Stimulated activated CD4-positive, alpha-beta T cell treated with anti-CD3 and anti-CD28 coated beads, Interleukin-4, amount 100 ng/mL, for 48 hours (primary cell): ENCODE measurements at places on chromosomes 4 and X.

GRCh38 chr4:39975488-39976089, 2.1 kb downstream of the PDS5A start:
- no peak for DNase-seq

DNA sequence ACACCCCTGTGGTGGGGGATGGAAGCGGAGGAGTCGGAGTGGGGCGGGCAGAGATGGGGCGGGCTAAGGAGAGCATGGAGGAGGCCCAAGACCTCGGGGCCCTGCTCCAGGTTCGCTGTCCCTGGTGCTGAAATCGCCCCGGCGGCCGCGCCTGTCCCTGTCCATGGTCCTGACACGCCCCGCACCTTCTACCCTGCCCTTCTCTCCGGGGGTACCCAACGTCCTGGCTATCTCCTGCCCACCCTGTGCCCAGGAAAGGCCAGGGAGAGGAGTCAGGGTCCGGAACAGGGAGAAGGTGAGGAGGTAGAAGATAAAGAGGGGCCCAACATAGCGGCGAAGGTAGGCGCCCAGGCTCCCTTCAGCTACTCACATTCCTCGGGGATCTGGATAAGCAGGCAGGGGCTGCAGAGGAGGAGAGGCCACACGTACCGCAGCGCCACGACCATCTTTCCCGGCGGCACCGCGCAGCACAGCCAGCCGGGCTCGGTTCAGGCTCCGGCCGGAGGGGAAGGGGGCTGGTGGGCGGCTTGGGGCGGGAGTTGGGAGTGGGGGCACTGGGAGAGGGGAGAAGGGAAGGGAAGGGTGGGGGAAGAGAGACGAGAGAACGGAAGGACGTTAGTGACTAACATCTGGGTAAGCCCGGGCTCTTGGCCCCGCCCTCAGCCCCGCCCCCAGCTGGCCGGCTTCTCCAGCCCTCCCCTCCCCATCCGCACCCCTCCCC, 10.4 kb downstream of the L1CAM start:
- peak; percentile 61 for DNase-seq

- no peak for DNase-seq
Measured at GRCh38 chr4:169239221-169239905, 31.4 kb downstream of the SH3RF1 start.

- no peak for DNase-seq
Measured at GRCh38 chr4:98185279-98185678, 42.0 kb upstream of the STPG2 start.

DNA sequence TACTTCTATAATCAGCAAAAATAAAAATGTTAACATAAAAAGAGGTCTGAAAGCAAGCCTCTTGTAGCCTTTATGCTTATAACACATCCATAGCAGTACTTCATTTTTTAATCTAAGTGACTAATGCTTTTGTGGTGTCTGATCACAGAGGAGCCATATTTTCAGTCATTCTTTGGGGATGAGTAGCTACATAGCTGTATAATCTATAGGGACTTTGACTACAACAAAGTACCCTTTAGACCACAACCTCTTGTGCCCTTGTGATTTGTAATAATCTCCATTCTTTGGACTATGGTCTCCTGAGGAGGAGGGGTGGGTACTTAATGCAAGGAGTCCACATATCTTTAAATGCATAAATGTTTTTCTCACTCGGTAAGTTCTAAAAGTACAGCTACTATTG, 9.6 kb downstream of the DRP2 start:
- DNase-seq, result no peak

GRCh38 chr4:66204534-66205247, 534.4 kb upstream of the EPHA5 start:
- no peak for DNase-seq

DNA sequence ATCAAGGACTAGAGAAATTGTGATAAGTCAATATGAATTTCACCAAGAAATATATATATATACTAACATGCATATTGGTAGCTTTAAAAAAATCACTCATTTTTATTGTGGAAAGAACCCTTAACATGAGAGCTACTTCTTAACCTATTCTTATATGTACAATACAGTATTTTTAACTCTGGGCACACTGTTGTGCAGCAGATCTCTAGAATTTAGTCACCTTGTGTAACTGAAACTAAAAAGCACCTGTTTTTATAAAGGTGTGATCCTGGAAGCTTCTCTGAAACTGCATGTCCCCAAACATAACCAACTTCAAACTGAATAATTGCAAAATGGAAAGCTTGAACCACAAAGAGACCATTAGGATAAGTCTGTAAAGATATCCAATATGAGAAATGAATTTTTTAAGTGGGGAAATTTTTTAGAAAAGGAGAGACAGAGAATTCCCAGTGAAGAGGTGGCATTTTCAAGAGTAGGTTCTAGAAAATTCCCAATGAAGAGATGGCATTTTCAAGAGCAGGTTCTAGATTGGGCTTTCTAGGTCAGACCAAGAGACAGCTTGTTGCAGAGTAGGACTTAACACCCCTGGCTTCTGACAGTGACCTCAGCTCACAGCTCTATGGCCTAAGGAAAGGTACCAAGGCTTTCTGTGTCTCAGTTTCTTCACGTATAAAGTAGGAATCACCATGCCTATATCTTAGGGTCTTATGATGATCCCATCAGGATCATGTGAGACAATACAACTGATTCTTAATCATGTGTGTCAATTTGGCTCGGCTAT, 22.0 kb upstream of the PPARGC1A start:
- DNase-seq, result no peak

DNA sequence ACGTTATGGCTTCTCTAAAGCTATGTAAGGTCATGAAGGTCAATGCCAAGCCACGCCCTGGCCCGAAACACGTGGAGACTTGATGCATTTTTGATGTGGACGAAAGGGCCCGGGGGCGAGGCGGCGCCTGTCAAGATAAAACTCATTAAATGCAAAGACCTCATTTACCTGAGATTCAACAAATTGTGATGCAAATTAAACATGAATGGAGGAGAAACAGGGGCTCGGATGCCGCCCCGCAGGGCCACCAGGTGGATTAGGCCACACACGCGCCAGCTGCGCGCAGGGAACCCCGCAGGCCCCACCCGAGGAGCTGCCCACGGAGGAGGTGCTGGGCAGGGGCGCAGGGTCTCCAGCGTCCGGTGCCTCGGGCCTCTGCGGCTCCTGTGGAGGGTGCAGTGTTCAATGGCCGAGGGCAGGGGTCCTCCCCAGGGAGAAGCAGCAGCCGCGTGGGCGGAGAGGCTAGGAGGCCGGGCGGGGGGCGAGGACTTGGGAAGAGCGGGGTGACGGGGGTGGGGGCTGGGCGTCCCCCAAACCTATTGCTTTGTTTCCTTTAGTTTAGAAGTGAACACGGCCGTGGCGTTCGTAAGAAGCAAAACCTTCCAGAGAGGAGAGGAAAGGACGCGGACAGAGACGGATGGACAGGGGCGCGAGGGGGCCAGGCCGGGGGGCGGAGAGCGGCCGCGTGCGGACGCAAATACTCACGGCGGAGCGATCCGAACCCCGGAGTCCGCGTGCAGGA, 40.4 kb downstream of the CPLX1 start:
- DNase-seq, result no peak

- no peak for DNase-seq
Measured at GRCh38 chr4:31104577-31104976, 384.4 kb downstream of the PCDH7 start.

DNA sequence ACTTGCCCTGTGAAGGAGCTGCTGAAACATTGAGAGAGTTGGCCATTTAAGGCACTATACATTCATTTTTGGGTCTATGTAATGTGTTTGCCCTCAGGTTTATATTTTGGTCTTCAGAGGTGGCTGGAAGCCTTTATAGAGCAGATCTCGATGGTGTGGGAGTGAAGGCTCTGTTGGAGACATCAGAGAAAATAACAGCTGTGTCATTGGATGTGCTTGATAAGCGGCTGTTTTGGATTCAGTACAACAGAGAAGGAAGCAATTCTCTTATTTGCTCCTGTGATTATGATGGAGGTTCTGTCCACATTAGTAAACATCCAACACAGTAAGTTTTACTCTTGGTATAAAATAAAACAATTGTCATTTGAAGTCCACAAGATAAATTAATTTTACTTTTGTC, 31.1 kb downstream of the EGF start:
- DNase-seq, result no peak

DNA sequence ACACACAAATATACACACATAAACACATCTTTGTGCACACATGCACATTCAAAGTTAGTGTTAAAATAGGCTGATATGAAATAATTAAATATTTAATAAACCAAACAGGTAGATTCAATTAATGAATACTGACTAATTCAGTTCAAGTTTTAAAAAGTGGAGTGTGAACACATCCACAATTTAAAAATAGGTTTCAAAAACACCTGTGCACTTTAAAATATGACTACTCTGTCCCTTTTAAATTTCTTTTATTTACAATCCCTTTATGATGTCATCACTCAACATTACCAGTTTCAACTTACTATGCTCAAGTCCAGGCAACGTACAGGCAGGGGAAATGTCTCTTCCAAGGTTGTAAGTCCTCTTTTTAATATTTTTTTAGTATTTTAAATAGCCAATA, at the start of gene CYLC1:
Gene CYLC1 (plus strand): TSS at position 301 of the 400 bp plus-strand sequence. CDS start 37 bp downstream, at position 338.
- no peak for DNase-seq

DNA sequence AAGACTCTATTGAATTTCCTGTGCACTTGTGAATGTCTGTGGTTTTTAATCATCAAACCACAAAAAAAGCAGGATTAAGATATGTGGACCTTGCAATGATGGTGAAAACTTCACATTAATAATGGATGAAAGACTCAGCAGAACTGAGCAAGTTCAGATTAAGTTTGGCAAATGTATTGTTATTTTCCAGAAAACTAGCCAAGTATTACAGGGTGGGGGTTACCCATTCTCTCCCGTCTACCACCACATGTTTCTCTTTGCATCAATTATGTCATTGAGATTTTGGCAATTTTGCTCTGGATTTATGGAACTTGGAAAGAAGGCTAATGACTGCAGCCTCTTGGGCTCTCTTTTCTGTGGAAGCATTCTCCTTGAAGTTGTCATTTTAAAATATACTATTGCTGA, 577.1 kb downstream of the ANKRD50 start:
- no peak for DNase-seq

- DNase-seq, result no peak
Measured at GRCh38 chr4:139802931-139803330, 137.3 kb downstream of the MGST2 start.

GRCh38 chrX:12139934-12140611, 1.8 kb downstream of the FRMPD4 start:
- no peak for DNase-seq
